ENCODE measurements at places on chromosomes 13 and 19.

- DNase-seq = no peak
Observed at GRCh38 chr13:103523858-103524257, 457.6 kb upstream of the SLC10A2 start.

DNA sequence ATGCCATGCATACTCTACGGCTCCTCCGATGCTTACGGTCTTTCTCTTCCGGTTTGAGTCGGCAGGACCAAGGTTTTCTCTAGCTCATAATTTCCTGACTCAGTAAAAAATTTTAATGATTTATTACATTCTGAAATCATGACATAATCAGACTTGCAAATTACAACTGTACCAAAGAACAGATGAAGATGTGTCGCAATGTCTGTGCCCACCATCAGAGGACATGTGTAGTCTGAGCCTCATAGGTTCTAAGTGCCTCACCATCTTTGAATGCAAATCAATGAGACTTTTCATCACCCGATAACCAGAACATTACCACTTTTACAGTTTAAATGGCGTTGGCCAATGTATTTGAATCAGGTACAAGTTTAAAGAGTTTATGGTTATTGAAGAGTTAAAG lies 213.1 kb downstream of the NHLRC3 start:
- no peak for DNase-seq

DNA sequence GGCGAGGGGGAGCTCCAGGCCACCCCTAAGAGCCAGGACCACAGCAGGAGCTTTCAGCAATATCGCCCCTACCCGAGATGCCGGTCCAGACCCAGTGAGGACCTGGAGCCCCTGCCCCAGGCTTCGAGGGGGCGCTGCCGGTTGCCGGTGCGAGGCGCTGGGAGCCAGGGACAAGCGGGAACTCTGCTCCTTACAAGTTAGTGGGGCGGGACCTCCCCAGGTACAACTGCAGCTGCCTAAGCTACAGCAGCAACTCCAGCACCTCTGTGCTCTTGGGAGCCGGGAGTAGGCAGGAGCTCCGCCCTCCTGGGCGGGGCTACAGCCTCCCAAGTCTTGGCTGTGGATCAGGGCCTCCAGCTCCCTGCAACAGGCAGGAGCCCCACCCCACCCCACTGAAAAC lies 15.2 kb upstream of the TSC22D1 start:
- no peak for DNase-seq

GRCh38 chr13:62781866-62782265 lies 1366.2 kb upstream of the PCDH20 start:
- DNase-seq = no peak

DNA sequence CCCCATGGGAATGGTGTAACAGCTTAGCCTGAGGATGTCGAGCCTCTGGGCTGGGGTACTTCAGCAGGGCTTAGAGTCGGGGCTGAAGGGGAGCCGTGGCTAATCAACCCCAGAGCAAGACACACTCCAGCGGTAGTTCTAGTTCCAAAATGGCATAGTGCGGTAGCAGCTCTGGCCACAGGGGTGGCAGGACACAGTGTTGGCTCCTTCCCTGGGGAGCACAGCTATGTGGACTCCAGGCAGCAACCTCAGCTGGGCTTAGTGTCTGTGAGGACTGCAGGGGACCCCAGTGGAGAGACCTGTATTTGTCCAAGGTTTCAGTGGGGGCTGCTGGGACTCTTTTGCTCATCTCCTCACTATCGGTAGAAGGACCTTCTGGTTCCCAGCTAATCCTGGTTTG lies 70.8 kb upstream of the PCDH20 start:
- DNase-seq = no peak

DNA sequence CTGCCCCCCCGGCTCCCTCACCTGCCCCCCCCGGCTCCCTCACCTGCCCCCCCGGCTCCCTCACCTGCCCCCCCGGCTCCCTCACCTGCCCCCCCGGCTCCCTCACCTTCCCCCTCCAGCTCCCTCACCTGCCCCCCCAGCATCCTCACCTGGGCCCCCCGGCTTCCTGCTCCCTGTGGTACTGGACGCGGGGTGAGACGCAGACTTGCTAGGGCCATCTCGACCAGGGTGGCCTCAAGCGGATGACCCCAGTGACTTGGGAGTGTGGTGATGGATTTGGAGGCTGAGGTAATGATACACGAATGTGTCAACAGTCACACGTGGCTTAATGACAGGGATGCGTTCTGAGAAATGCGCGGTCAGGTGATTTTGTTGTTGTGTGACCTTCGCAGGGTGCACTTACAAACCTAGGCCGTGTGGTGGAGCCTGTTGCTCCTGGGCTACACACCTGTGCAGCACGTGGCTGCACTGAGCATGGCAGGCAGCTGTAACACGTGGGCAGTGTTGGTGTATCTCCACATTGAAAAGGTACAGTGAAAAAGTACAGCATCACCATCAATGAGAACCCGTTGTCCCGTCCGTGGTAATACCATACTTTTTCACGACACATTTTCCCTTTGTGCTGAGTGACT lies 197.8 kb downstream of the TEX29 start:
- DNase-seq = no peak

- DNase-seq = no peak
Observed at GRCh38 chr13:25867038-25867437, 184.8 kb downstream of the SHISA2 start.

DNA sequence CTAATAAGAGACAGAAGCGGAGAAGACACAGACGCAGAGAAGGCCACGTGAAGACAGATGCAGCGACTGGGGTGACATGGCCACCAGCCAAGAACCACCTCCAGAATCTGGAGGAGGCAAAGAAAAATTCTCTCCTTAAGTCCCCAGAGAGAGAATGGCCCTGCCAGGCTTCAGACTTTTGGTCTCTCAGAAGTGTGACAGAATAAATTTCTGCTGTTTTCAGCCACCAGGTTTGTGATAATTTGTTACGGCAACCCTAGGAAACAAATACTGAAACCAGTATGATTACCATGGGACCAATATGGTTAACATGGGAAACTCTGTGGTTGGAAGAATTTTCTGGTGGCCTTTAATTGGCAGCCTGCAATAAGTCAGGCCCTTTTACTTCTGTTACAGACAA lies 63.9 kb upstream of the DOCK9 start:
- DNase-seq = no peak

- no peak for DNase-seq
Observed at GRCh38 chr19:58585442-58586132, 12.5 kb upstream of the MZF1 start.

- DNase-seq = no peak
Observed at GRCh38 chr13:77429320-77430142, 102.6 kb upstream of the MYCBP2 start.

GRCh38 chr19:46979126-46980105 lies 40.2 kb upstream of the NPAS1 start:
- no peak for DNase-seq

DNA sequence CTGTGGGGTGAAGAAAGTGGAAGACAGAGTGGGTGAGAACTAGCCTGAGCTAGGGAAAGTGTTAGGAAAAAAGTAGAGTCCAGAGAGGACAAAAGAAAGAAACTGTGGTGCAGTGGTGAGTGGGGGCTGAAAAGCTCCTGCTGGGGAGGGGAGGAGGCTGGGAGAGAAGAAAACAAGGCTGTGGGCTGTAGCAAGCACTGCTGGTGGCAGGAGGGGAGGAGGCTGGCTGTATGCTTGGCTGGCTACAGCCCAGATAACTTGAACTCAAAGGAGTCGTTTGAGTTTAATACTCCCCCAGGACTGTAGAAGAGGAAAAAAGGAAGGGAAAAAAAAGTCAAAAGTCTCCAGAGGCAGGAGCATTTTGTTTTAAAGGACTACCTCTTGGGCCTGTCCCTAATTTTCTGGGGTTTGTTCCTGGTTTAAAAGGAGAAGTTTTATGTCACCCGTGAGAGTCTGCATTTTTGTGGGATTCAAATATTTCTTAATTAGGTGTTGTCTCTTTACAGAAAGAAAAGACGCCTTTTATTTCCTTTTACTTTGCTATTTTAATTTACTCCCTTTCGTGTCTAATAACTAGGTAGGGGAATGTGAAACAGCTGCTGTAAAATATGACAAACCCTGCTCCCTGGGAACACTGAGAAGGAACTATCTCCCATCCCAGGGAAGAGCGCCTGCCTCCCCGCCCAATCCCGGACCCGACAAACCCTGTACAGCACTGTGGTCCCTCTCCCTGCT lies 21.7 kb downstream of the ZIC5 start:
- no peak for DNase-seq

DNA sequence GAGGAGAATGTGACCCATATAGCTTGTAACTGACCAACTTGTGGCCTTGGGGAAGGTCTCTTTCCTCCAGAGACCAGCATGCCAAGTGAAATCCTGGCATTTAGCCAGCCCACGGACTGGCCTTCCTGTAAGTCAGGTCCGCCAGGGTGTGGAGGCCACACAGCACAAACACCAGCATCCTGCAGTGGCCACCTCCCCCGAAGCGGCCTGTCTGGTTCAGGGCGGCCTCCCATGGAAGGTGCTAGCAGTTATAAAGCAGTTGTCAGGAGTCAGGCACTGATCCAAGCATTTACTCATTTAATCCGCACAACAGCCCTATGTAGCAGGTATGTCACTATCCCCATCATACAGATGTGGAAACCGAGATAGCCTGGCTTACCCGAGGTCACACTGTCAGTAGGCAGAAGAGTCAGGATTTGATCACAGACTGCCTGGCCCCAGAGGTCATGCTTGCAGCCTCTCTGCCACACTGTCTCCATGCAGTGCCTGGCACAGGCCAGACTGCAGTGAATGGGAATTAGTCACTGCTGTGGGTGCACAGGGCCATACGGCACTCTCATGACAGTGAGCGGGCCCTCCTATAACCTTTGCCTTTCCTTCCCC lies 36.7 kb downstream of the CAPN12 start:
- DNase-seq = peak; percentile 85

DNA sequence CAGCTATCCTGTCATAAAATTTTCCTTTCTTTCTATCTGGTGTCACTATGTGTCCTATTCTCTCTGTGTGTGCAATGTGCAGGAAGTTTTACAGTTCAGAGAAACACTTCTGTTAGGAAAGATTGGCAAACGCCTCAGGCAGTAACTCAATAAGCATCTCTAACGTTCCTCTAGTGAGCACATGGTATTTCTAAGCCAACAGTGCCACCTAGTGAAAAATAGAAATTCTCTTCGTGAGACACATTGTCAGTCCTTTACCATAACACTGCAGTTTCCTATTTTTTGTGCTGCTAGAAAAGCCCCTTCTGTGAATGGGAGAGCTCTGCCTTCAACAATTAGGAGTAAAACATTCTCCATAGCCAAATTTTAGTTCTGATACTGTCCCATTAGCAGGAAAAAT lies 50.7 kb downstream of the ZNF723 start:
- DNase-seq = no peak

- no peak for DNase-seq
Observed at GRCh38 chr19:18993115-18993514, 40.2 kb downstream of the SUGP2 start.

DNA sequence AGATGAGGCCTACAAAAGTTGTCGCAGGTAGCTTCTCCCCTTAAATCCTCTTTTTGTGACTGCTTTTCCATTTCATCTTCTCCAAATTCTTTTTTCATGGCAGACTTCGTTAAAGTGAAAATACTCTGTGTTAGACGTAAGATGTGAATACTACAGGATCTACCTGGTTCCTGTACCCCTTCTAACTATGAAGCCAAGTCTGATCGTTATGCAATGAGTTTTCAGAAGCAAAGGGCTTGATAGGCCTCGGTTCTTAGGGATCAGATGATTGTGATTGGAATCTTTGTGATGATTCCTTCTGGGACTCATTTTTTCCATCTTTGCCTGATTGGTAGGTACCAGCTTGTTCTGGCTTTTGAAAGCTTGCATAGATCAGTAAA lies 86.9 kb downstream of the PCCA start:
- no peak for DNase-seq

GRCh38 chr19:55079400-55080038 lies 3.9 kb downstream of the EPS8L1 start:
- DNase-seq = no peak

GRCh38 chr13:59774491-59774971 lies 389.2 kb downstream of the DIAPH3 start:
- no peak for DNase-seq

DNA sequence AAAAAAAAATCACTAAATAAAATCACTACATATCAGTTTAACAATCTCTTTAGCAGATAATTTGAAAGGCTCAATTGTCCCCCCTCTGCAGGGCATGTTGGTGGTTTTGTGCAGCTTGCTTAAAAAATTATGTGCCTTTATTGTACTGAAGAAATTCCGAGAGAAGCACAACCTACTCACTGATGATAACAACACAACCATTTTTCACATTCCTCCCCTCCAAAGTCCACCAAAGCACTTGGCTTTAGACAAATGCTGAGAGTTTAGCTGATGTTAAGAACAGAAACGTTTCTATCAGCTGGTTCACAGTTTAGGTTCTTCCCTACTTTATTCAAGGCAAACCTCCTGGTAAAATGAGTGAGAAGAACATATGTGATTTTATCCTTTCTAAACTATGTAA lies 923 bp downstream of the DOCK9 start:
- no peak for DNase-seq

GRCh38 chr13:78680115-78680561 lies 21.2 kb upstream of the OBI1 start:
- no peak for DNase-seq

GRCh38 chr19:8449830-8450229 lies 5.1 kb downstream of the HNRNPM start:
- no peak for DNase-seq
